Esophagus muscularis mucosa (tissue), 4 donors: ENCODE measurements at places on chromosomes 3 and 15. TPM values are rescaled to one million over a fixed set of nuclear protein-coding genes. Genes with fewer than 3 reads are reported as not detected.
A peak's percentile ranks its signal among the peaks of the same experiment; 100 is the strongest.

DNA sequence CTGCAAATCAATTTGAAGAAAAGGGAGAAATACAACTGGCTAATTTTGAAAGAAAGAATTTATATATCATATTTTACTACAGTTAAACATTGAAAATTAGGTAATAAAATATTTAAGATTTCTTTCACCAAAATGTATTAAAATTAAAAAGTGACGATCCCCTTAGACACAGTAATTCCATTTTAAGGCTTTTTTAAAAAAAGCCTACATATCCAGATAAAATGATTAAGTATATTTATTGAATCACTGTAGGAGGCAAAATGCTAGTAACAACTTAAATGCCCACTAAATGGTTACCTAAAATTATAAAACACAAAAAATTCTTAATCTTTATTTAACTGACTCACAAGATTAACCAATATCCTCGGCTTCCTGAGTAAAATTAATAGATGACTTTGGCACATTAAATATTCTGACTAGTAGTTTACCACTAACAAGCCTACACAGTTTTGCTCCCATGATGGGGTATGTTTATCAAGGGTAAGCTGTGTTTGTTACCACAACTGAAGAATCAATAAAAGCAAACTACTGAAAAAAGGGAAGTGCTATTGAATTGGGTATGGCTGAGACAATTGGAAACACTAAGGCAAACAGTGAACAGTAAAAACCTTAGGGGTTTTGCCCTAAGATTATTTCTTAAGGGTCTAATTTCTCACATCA lies 28.4 kb downstream of the ANKRD28 start:
- DNase-seq: no peak

SNX33 gene
- 47.6 TPM for total RNA-seq

MANF gene
- total RNA-seq: 26.4 TPM

DNA sequence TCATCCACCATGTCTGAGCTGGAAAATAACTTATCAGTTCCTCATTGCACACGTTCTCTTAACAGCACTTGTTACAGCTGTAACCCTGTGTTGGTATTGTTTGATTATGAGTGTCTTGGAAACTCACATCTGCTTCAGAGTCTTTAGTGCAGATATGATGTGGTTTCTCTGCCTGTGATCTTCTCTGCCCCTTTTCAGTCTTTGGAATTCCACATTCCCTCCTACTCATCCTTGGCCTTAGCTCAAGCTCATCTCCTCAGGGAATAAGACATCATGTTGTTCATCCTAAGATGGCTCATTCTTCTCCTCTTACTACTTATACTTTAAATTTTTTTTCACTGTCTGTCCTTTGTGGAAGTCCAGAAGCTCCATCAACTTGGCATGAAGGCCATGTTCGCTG lies 77.7 kb downstream of the SYNPR start:
- no peak for DNase-seq

DNA sequence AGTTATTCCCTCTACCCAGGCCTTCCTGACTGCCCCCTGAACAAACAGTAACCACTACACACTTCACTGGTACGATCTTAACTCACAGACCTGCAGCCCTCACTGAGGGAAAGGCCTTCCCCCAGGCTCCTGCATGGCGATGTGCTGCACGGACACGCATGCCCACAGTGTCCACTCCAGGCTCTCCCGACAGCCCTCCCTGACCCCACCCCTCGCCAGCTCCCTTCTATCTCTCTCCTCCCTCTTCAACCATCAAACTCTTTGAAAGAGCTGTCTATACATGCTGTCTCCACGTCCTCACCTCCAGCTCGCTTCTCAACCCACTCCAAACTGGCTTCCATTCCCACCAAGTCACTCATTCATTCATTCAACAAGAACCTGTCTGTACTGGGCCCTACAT lies 3.9 kb downstream of the SCN5A start:
- DNase-seq: peak; percentile 62

DNA sequence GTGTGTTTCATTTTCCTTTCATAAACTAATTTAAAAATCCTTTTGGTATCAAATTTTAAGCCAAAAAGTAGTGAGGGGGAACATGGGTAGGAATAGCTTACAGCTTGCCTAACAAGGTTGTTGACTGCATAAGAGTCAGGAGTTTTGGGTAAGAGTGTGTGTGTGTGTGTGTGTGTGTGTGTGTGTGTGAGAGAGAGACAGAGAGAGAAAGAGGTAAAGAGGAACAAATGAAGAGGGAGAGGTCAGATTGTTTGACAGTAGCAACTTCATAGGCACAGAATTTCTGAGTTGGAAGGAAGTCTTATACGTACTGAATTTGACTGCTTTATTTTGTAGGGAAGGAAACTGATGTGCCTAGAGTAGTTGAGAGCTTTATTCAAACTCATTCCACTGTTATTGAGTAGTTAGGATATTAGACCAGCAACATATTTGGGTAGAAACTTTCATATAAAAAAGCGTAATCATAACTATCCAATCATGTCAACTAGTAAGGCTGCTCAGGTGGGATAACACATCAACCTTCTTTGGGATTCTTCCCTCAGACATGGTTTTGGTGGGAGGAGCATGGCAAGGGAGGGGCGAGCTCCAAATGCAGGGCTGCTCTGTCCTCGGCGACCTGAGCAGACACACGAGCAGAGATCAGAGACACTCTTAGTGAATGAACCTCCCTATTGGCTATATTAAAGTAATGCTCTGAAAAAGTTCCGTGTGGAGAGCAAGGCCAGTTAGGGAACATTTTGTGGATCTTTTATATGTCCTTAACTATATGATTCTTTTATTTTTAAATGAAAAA lies 86.4 kb downstream of the LPP start:
- DNase-seq: no peak

GRCh38 chr3:158918008-158918407 lies 116.2 kb downstream of the MFSD1 start:
- DNase-seq: peak; percentile 55

- no peak for DNase-seq
Observed at GRCh38 chr15:78002996-78003395, 74.5 kb downstream of the TBC1D2B start.
